Breast epithelium (tissue), 4 donors: ENCODE measurements at places on chromosomes 7 and 10. TPM values are rescaled to one million over a fixed set of nuclear protein-coding genes. Genes with fewer than 3 reads are reported as not detected.
A peak's percentile ranks its signal among the peaks of the same experiment; 100 is the strongest.

GRCh38 chr10:7362471-7362870 lies 48.4 kb downstream of the SFMBT2 start:
- H3K36me3 ChIP-seq, result no peaks in the 10 kb centered on the region
- H3K4me3 ChIP-seq, result no peak overlapping the region
- DNase-seq, result no peak
- no peaks in the 10 kb centered on the region for H3K4me1 ChIP-seq

- H3K36me3 ChIP-seq, result no peaks in the 10 kb centered on the region
- H3K4me3 ChIP-seq, result no peak overlapping the region
- no peaks in the 10 kb centered on the region for H3K4me1 ChIP-seq
Measured at GRCh38 chr10:30542895-30543288, 86.7 kb downstream of the LYZL2 start.

DNA sequence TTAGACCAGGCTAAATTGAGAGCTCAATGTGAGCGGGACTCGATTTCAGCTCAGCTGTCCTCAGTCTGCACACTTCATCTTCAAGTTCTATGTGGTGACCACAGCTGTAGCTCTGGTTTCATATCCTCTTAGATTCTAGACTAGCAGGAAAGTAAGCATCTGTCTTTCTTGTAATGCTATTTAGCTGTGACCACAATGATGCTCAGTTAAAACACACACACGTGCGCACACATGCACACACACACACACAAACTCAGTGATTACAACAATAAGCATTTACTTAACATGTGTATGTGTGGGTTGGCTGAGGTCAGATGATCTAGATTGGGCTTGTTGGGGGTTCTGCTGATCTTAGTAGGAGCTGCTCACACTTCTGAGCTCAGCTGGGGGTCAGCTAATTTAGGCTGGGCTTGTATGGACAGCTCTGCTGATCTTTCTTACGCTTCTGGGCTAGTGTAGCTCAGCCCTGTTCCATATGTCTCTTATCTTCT lies 82.5 kb downstream of the ZNF365 start:
- no peaks in the 10 kb centered on the region for H3K4me1 ChIP-seq
- peak overlapping the region; percentile 38 for H3K27ac ChIP-seq
- no peaks in the 10 kb centered on the region for H3K27me3 ChIP-seq
- no peak for DNase-seq

- no peaks in the 10 kb centered on the region for H3K27me3 ChIP-seq
- no peak overlapping the region for H3K27ac ChIP-seq
- no peak overlapping the region for H3K4me3 ChIP-seq
- H3K4me1 ChIP-seq, result no peaks in the 10 kb centered on the region
Measured at GRCh38 chr7:48150086-48150485, 21.2 kb upstream of the ABCA13 start.

DNA sequence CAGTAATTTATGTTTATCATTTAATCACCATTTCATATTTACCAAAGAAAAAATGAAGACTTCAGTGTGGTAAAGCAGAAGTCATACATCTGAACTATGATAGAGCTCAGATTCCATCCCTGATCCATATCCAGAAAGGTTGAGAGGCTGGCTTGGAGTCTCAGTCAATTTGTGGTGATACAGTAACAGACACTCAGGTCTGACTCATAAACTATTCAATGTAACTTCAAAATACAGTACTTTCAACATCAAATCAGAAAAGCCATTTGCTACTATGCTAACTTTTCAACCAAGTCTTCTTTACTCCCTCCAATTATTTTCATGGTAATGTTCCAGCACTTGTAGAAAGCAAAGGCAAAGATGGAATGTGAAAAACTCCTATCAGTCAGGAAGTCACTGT lies 190.4 kb downstream of the HDAC9 start:
- H3K27me3 ChIP-seq, result no peaks in the 10 kb centered on the region
- H3K27ac ChIP-seq, result no peak overlapping the region
- H3K4me3 ChIP-seq, result no peak overlapping the region
- H3K36me3 ChIP-seq, result no peaks in the 10 kb centered on the region
- DNase-seq, result no peak

DNA sequence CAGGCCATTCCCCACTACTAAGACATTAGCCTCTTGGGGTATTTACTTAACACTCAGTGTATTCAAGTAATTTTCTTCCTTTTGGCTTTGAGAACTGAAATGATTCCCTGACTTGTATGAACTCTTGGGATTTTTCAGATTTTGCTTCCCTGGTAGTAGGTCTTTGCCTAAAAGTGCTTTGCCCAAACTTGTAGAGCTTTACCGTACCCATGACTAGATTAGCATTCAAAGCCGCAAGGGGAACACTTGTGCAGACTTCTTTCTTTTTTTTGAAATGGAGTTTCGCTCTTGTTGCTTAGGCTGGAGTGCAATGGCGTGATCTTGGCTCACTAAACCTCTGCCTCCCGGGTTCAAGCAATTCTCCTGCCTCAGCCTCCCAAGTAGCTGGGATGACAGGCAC lies 6.1 kb upstream of the STAM start:
- no peaks in the 10 kb centered on the region for H3K4me1 ChIP-seq
- no peak for DNase-seq
- H3K27ac ChIP-seq, result no peak overlapping the region
- no peaks in the 10 kb centered on the region for H3K27me3 ChIP-seq
- no peaks in the 10 kb centered on the region for H3K36me3 ChIP-seq

GRCh38 chr10:93715345-93715744 lies 13.0 kb upstream of the FRA10AC1 start:
- H3K36me3 ChIP-seq, result no peaks in the 10 kb centered on the region
- H3K4me3 ChIP-seq, result no peak overlapping the region
- H3K4me1 ChIP-seq, result no peaks in the 10 kb centered on the region
- DNase-seq, result no peak

- H3K27me3 ChIP-seq, result no peaks in the 10 kb centered on the region
- H3K36me3 ChIP-seq, result no peaks in the 10 kb centered on the region
- H3K4me3 ChIP-seq, result no peak overlapping the region
Measured at GRCh38 chr10:21797984-21798765, 205.4 kb downstream of the DNAJC1 start.

- H3K4me1 ChIP-seq, result no peaks in the 10 kb centered on the region
- no peak overlapping the region for H3K4me3 ChIP-seq
- no peak overlapping the region for H3K27ac ChIP-seq
- no peaks in the 10 kb centered on the region for H3K36me3 ChIP-seq
Measured at GRCh38 chr7:78412216-78412858, 613.8 kb downstream of the PHTF2 start.

GRCh38 chr7:44784364-44784763 lies 12.1 kb upstream of the PPIA start:
- H3K4me3 ChIP-seq, result no peak overlapping the region
- no peaks in the 10 kb centered on the region for H3K4me1 ChIP-seq
- DNase-seq, result no peak
- H3K27ac ChIP-seq, result no peak overlapping the region
- no peaks in the 10 kb centered on the region for H3K36me3 ChIP-seq
- H3K27me3 ChIP-seq, result no peaks in the 10 kb centered on the region

- no peaks in the 10 kb centered on the region for H3K36me3 ChIP-seq
- H3K4me1 ChIP-seq, result no peaks in the 10 kb centered on the region
- H3K27ac ChIP-seq, result peak overlapping the region; percentile 23
- peak overlapping the region; percentile 66 for H3K4me3 ChIP-seq
Measured at GRCh38 chr7:130490888-130491804, 739 bp upstream of the MEST start.

- H3K27ac ChIP-seq, result no peak overlapping the region
- H3K4me1 ChIP-seq, result no peaks in the 10 kb centered on the region
- no peak overlapping the region for H3K4me3 ChIP-seq
- DNase-seq, result no peak
- H3K36me3 ChIP-seq, result no peaks in the 10 kb centered on the region
Measured at GRCh38 chr7:81590131-81590530, 179.7 kb downstream of the HGF start.

- H3K36me3 ChIP-seq, result no peaks in the 10 kb centered on the region
- DNase-seq, result peak; percentile 57
- peak overlapping the region; percentile 45 for H3K27ac ChIP-seq
- H3K4me1 ChIP-seq, result no peaks in the 10 kb centered on the region
Measured at GRCh38 chr7:45001826-45002225, 1.8 kb downstream of the CCM2 start.

- no peaks in the 10 kb centered on the region for H3K27me3 ChIP-seq
- H3K4me1 ChIP-seq, result peaks cover 6% of the 10 kb centered on the region
- H3K4me3 ChIP-seq, result peak overlapping the region; percentile 92
Measured at GRCh38 chr7:105015390-105015965, 1.5 kb downstream of the KMT2E start.

- H3K27ac ChIP-seq, result no peak overlapping the region
- no peaks in the 10 kb centered on the region for H3K4me1 ChIP-seq
- H3K27me3 ChIP-seq, result peaks cover 7% of the 10 kb centered on the region
Measured at GRCh38 chr7:128178611-128179010, 62.5 kb upstream of the LEP start.

- DNase-seq, result no peak
- no peaks in the 10 kb centered on the region for H3K27me3 ChIP-seq
- H3K36me3 ChIP-seq, result no peaks in the 10 kb centered on the region
- no peak overlapping the region for H3K27ac ChIP-seq
Measured at GRCh38 chr10:7199152-7199760, 211.6 kb downstream of the SFMBT2 start.

TAS2R41 gene
- 1.3 TPM for total RNA-seq

BICC1 gene
- total RNA-seq, result 26.2 TPM

CPN1 gene
- not detected for total RNA-seq

AKR1C4 gene
- not detected for total RNA-seq

CCDC3 gene
- total RNA-seq, result 8.2 TPM

SEMA3C gene
- 108 TPM for total RNA-seq

PON1 gene
- total RNA-seq, result 0.66 TPM

GIMAP8 gene
- total RNA-seq, result 7.2 TPM

PHKG1 gene
- 4.3 TPM for total RNA-seq

ZNF479 gene
- total RNA-seq, result not detected

OGDHL gene
- total RNA-seq, result not detected
